Chondrocyte (in vitro differentiated cells): ENCODE measurements at places on chromosomes 4 and X. TPM values are rescaled to one million over a fixed set of nuclear protein-coding genes. Genes with fewer than 3 reads are reported as not detected.

DNA sequence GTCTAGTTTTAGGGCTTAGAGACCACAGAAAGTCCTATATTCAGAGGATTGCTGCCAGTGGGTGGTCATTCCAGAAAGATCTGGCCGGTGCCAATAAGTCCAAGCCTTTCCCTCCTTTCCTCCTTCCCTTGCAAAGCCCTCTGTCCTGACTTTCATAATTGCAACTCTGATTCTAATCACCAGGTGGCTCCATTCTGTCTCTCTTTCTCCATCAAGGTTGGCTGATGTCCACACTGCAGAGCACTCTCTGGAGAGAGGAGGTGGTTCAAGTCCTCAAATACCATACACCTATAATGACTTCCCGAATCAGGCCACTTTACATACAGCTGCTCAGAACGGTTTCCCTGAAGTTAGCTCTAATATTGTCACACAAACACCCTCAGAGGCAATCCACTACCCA lies 22.4 kb upstream of the ARMCX4 start:
- no peak for DNase-seq

Gene ENAM
- not detected in 3 replicates for total RNA-seq

Gene IL21
- not detected in 3 replicates for total RNA-seq

DNA sequence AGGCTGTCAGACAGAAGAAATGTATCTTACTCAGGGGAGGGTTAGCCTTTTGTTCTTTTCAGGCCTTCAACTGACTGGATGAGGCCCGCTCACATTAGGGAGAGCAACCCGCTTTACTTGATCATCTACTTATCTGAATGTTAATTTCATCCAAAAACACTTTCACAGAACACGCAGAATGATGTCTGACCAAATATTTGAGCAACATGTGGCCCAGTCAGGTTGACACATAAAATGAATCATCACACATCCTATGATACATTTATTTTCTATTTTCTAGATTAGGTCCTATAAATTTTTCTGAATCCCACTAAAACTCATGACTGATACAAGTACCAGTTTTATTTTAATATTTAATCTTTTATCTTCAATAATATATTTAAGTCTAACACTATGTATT lies 260.3 kb downstream of the IL15 start:
- no peak for DNase-seq

DNA sequence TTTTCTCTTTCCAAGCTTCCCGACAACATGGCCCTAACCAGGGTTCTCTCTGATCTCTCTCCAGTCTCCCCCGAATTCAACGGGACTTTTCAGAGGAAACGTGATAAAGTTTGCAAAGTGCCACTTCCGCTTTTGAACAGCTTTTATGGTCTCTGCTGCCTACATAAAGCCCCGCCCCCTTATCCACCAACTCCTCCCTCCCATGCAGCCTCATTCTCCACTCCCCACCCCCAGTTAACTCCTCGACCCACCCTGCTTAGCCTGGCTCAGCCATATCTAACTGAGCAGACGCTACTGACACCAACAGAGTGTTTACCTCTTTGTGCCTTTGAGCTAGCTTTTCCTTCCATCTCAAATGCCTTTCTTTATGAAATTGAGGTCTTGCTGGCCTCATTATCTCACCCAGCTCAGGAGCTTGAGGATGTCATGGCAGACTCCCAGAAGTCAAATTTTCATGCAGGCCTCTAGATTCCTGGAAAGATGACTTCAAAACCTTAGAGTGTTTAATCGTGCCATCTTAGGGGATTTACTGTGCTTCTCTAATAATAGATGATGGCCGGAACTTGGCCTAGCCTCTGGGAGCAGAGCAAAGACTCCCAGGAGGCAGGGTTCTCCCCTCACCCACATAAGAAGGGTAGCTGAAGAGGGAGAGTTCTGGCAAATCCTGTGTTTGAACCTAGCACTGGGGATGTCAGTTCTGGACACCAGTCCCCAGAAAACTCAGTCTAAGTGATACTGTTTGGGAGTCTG lies 606.0 kb downstream of the BCOR start:
- no peak for DNase-seq

Gene CABS1
- not detected in 3 replicates for total RNA-seq

GRCh38 chrX:7059214-7059838 lies 88.2 kb upstream of the STS start:
- no peak for DNase-seq

GRCh38 chrX:16923157-16923556 lies 23.3 kb upstream of the REPS2 start:
- no peak for DNase-seq

Gene CXCL5
- total RNA-seq, result 0.22 TPM in 1 of 3 replicates, not detected in the others

DNA sequence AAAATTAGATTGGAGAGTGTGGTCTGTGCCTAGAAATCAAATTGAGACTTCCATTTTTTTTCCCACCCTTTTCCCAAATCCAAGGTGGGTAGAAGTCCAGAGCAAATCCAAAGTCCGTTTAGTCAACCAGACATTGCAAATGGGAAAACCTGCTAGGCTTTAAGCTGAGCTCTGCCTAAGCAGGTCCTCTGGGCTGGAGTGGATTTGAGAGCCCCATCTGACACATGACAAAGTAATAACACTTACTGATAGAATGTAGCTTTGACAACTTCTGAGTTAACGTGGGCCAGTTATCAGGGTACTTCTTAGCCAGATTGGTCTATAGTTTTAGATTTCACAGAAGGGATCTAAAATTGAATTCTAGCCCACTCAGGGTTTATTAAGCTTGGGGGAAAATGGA lies 242.3 kb downstream of the GALNTL6 start:
- no peak for DNase-seq

DNA sequence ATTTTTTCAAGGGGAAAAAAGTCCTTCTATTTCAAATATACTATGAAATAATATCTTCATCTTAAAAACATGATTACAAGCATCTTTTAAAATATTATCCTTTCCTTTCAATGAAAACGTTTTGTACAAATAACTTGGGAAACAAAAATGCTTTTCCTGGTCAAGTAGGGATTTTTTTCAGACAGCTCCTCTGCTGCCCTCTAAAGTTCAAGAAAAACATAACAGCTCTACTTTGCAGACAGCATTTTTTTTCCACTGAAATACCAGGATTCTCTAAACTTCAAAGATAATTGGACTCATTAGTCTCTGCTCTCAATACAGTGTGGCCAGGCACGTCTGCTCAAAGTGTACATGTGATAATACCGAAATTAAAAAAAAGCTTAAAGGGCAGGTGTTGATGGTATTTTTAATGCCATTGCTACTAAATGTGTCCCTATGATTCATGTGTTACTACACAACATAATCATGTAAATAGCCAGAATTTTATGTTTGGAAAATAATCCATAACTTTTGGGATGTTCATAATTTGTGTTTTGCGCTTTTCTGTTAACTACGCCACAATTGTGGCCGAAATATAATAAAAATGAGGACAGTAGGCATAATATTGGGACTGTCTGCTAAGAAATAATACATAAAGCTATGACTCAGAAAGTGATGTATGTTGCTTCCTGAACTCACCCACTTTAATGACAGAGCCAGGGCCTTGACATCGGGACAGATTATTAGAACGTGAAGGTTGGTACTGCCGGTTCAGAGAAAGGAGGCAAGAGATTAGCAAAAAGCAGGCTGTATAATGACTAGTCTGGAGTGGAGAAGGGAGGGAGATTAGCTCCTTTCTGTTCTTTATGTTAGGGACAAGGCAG lies 478.9 kb downstream of the KCNIP4 start:
- DNase-seq, result no peak

DNA sequence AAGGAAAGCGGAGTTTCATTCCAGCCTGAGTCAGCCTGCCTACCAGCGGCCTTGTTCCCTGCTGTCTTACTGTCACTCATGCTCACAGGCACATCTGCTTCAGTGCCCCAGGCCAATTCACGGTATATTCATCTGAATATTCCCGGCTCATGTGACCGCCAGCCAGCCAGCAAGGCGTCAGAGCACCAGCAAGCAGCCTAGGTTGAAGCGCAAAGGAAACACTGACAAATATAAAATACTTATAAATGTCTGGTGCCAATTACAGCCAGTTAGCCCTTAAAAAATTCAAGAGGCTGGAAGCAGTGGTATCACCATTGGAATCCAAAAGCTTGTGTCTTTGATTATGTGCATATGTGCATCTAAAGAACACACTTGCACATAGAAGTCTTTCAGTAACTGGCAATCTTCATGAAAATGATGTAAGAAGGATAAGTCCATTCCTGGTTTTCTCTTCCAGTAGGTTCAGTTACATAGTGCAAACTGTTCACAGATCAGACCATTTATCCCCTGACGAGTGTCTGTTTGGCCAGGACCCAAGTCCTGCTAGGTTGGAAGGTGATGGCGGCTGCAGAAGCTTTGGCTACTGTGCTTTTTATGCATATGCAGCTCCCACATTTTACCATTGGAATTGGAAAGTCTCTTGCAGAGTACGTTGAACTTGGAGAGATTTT lies 61.3 kb downstream of the LUZP4 start:
- no peak for DNase-seq

Gene HOPX
- total RNA-seq, result 2.0 to 2.7 TPM in 2 of 3 replicates, not detected in the other

- no peak for DNase-seq
Measured at GRCh38 chrX:9151772-9152307, 117.9 kb upstream of the FAM9B start.

Gene MAGED2
- total RNA-seq, result 467 to 469 TPM (median 467 TPM) in 3 replicates

- DNase-seq, result no peak
Measured at GRCh38 chr4:119490335-119490734, 138.3 kb downstream of the PDE5A start.

Gene NXF2B
- not detected in 3 replicates for total RNA-seq

GRCh38 chrX:38845426-38845825 lies 44.2 kb downstream of the MID1IP1 start:
- DNase-seq, result no peak

GRCh38 chr4:185566972-185567371 lies 31.7 kb upstream of the PDLIM3 start:
- DNase-seq, result no peak

GRCh38 chrX:87516717-87517121 lies 883 bp upstream of the KLHL4 start:
- DNase-seq, result no peak

GRCh38 chr4:45663628-45664081 lies 460.2 kb downstream of the GABRG1 start:
- no peak for DNase-seq

Gene EPHA5
- total RNA-seq, result 1.1 to 51.8 TPM (median 1.6 TPM) in 3 replicates

GRCh38 chr4:184097241-184097605 lies 120.5 kb downstream of the ENPP6 start:
- DNase-seq, result no peak

DNA sequence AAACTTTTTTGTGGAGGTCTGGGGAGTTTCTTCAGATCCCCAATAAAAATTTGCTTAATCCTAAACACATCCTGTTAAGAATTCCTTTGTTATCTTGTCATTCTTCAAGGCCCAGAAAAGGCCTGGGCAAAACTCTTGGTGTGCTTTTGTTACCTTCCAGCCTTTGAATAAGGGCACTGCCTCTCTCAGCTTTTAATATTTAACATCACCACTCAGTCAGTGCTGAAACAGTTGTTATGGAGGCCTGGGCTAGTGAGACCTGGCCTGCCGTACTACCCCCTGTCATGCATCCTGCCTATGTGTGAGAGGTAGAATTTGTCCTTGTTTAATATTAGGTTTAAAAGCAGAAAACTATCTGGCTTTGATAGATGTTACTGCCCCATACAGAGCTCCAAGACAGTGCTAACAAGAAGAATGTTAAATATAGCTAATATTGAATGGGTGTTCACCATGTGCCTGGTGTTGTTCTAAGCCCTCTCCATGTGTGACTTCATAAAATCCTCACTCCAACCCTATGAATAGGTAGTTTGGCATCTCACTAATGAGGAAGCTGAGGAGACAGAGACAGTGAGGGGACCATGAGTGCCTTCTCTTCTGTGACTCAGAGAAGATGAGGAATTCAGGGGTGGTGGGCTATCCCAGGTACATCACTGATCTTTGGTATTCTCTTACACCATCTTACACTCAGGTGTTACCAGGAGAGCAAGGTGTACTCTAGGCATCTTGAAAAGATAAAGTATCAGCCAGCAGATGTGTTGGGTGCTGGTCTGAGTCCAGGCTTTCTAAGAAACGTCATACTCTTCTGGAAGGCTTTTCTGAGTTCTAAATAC lies 6.2 kb downstream of the PPP1R2C start:
- no peak for DNase-seq

Gene DCLK2
- 17.7 to 20.0 TPM (median 18.7 TPM) in 3 replicates for total RNA-seq

GRCh38 chrX:144946666-144947065 lies 300.6 kb upstream of the SPANXN1 start:
- no peak for DNase-seq

DNA sequence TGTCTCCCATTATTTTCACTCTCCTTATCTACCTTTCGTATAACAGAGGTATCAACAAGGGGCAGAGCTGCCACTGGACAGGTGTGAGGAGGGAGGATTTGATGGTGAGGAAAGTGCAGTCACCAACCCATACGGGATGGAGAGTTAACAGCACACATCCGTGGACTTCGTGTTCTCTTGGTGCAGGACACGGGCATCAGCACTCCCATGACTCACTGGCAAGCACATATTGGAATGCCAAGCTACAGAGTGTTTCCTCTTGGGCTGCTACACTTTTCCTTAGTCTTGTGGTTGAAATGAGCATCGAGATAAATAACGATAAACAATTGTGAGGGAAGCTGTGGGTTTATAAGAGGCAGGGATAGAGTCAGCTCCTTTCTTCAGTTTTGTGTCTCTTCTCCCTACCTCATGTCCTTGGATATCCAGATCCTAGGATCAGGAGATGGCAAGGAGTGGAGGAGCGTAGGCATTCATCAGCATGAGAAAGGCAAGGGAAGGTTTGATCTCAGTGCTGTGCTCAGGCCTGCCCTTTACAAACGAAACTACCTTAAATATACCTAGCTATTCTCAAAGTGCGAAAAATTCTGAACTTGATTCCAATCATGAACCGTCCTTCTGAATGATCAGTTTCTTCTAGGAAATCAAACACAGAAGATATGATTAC lies 96.3 kb downstream of the ZNF827 start:
- DNase-seq, result no peak

DNA sequence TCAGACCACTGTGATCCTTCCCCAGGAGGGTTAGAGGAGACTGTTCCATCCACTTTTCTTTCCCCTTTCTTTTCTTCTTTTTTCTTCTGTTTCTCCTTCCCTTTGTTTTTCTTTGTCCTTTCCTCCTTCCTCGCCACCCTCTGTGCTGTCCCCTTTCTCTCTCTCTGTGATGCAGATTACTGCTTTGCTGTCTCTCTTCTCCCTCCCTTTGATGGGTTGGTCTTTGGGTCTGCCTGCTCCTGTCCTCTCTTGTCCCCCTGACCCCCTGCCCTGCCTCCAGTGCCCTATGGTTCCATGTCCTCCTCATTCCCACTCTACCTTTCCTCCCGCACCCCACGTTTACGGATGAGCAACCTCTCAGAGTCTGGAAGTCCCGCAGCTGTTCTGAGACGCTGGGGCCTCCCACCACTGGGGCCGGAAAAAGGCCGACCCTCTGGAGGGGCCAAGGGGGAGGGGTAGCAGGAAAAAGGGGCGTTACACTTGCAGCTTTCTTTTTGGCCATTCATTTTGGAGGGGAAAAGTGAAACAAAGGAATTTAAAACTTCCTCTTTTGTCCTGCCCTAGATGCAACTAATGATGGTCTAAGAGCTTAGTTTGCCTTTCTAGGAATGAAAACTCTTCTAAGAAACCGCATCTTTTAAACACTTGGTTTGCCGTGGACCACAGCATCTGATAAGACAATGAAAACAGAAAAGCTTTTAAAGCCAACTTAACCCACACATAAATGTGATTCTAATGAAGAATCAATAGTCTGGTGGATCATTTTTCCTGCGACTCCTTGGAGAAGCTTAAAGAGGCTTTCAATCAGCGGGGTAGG lies 24.5 kb upstream of the TSR2 start:
- no peak for DNase-seq

Gene C4orf36
- total RNA-seq, result 0.60 TPM in 1 of 3 replicates, not detected in the others
